CD4-positive, alpha-beta T cell treated with Interleukin-17A for 1 hour (primary cell): ENCODE measurements at places on chromosomes 1 and 21.

GRCh38 chr1:176225911-176226310 lies 18.8 kb upstream of the COP1 start:
- DNase-seq, result no peak

- peak; percentile 23 for DNase-seq
These were observed 5.4 kb downstream of the JUN start for GRCh38 chr1:58778385-58779000.

- DNase-seq, result no peak
These were observed 14.3 kb upstream of the GPR52 start for GRCh38 chr1:174433451-174433850.

DNA sequence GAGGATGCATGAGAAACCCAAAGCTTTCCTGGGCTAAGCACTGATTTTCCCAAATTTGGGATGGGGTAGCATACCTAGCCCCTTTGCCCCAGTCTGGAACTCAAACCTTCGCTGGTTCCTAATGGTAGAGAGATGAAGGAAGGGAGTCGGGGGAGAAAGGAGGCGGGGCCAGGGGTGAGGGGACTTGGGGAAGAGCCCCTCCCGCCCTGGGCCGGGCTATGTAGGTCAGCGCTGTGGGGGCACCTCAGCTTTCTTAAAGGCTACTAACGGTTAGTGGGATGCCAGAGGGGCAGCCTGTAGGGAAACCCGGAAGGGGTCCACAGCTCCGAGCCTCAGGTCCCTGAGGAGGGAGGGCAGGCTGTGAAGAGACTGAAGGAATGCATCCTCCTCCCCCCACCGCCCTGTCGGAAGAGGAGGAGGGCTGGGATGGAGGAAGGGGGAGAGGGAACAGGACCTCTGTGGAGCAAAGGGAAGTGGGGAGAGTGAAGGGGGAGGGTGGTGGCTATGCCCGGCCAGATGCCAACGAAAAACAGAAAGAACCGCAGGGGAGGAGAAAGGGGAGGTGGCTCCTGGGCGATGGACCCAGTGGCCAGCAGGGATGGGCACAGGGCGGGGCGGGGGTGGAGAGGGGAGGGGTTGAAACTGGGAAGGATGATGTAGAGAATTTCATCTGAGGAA lies 1.3 kb downstream of the CADM3 start:
- DNase-seq, result no peak

DNA sequence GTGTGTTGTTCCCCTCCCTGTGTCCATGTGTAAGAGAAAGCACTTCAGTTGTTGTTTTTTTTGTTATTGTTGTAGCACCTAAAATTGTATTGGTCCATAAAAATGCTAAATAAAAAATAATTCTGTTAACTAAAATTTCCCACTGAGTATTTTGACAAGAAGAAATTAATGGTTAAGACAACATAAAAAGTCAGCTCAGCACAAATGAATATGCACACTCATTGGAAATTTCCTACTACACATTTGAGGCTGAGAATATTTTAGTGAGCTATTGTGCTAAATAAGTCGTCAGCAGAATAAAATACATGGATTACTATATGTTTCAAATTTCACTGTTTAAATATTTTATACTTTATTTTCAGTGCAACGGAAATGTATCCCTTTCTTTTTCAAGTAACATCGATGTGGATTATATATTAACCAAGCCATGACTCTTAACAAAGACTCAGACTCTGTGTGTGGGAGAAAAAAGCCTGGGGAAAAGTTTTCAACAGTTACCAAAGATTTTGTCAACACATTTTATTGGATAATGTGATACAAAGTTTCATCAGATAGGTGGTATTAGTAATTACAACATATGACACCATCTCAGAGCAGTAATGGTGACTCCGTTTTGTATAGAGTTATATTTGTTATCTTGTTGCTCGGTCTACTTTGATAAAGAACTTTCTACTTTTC lies 63.4 kb downstream of the LYPLAL1 start:
- DNase-seq, result no peak

DNA sequence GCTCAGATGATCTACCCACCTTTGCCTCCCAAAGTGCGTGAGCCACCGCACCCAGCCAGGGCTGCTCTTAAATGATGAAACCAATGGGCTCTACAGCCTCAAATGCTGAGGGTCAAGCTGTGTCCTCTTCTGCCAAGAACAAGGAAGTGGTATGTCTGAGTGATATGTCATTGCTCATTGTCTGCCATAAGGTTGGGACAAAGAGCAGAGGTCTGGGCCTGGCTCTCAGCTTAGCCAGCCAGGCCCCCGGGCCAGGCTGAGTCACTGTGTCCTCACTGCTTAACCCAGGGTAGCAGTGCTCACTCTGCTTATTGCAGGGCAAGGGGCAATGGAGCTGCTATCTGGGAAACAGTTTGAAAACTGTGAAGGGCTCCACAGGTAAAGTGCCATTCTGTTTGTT lies 8.3 kb upstream of the ETS2 start:
- DNase-seq, result no peak

GRCh38 chr1:88768816-88769215 lies 84.7 kb downstream of the PKN2 start:
- no peak for DNase-seq

GRCh38 chr1:26265405-26265804 lies 14.5 kb upstream of the SH3BGRL3 start:
- DNase-seq, result no peak

DNA sequence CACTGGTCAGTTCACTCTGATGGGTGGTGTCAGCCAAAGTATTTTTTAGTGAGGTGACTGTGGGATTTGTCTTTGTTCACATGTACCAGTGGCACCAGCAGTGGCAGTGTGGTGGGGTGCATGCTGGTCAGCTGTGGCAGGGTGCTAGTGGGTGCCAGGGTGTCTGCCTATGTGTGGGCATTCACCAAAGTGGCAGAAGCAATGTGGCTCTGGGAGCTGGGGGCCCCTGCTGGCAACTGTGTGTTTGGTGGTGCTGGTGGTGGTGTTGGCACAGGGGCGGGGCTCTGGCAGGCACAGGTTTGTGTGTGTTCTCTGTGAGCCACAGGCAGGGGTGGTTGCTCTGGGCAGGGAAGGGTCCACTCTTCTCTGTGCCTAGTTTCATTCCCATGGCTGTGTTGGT lies 161.5 kb downstream of the CENPF start:
- DNase-seq, result no peak

DNA sequence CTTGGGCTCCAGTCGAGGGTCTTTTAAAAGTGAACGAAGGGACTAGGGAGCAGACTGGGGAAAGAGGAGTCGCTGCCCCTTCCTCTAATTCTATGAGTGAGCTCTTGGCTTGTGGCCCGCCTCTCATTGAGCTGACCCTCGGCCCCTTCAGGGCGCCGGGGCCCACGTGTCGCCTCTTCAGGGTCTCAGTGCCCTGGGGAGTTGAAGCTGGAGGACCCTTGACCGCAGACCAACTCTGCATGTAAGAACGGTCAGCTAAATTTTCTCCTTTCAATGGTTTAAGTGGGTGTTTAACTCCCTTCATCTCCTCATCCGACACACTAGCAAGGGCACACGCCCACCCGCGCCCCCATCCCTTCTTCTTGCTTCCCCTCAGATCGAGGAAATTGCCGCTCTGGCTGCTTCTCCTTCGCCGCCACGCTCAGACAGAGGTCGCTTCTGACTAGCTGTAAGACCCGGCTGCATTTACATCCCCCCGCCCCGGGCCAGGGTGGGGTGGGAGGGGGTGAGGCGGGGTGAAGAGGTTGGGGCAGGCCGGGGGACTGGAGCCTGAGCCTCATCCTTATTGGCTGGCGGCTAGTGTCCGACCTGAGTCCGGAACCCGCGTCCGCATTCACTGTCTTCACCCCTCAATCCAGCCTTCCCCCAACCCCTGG lies 10.9 kb downstream of the NR5A2 start:
- no peak for DNase-seq

- DNase-seq, result no peak
These were observed 14.1 kb downstream of the INPP5B start for GRCh38 chr1:37932759-37933158.

DNA sequence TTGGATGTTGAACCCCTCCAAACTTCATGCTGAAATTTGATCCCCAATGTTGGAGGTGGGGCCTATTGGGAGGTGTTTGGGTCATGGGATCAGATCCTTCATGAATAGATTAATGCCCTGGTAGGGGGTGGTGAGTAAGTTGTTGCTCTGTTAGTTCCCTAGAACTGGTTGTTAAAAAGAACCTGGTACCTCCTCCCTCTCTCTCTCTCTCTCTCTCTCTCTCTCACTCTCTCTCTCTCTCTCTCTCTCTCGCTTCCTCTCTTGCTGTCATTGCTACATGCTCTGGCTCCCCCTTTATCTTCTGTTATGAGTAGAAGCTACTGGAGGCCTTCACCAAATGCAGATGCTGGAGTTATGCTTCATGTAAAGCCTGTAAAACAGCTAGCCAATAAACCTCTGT lies 498.2 kb upstream of the NR5A2 start:
- DNase-seq, result no peak

GRCh38 chr1:204446413-204447111 lies 34.9 kb upstream of the PPP1R15B start:
- DNase-seq, result peak; percentile 86

DNA sequence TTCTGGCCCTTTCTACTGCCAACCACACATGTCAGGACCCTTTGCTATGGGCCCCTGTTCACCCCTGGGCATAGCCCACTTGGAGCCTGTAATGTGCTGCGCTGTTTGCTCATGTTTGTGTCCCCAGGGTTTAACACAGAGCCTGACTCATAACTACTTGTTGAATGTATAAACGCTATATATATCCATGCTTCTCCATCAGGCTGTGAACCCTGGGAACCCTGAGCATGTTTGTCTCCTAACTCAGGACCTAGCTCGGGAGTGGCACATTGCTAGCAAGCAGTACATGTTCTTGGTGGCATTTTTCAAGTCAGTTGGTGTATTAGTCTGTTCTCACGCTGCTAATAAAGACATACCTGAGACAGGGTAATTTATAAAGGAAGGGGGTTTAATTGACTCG lies 8.0 kb downstream of the OLFML3 start:
- DNase-seq, result no peak

DNA sequence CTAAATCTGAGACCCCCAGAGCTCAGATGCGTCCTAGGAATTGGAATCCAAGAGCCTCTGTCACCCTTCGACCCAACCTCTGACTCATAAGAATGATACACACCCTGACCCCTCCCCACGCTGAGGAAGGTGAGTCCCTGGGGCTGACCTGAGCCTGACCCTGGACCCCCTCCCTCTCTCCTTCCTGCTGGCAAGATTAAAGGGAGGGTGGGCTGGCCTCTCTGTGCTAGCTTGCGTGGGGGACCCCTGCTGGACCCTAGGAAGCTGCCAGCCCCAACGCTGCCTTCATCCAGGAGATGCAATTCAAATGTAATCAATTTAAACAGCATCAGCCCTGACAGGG lies 627 bp downstream of the PLEKHA6 start:
- DNase-seq, result no peak

DNA sequence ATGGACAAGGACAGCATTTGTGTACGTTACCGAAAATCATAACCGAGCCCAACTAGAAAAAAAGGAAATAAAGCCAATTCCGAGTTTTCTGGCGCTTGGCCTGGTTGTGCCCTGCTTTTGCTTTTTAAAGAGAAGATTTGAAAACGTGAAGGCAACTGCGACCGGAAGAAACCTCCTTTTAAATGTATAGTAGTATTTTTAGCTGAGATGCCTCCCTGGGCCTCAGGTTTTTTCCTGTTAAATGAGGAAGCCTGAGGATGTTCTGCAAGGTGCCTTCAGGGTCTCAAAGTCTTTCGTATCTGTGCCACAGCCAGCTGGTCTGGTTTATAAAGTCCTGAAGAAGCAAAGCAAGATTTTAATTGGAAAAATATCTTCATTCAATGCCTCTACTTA lies 371 bp upstream of the ODF2L start:
- DNase-seq, result no peak

GRCh38 chr1:231731268-231731667 lies 104.7 kb downstream of the DISC1 start:
- no peak for DNase-seq

DNA sequence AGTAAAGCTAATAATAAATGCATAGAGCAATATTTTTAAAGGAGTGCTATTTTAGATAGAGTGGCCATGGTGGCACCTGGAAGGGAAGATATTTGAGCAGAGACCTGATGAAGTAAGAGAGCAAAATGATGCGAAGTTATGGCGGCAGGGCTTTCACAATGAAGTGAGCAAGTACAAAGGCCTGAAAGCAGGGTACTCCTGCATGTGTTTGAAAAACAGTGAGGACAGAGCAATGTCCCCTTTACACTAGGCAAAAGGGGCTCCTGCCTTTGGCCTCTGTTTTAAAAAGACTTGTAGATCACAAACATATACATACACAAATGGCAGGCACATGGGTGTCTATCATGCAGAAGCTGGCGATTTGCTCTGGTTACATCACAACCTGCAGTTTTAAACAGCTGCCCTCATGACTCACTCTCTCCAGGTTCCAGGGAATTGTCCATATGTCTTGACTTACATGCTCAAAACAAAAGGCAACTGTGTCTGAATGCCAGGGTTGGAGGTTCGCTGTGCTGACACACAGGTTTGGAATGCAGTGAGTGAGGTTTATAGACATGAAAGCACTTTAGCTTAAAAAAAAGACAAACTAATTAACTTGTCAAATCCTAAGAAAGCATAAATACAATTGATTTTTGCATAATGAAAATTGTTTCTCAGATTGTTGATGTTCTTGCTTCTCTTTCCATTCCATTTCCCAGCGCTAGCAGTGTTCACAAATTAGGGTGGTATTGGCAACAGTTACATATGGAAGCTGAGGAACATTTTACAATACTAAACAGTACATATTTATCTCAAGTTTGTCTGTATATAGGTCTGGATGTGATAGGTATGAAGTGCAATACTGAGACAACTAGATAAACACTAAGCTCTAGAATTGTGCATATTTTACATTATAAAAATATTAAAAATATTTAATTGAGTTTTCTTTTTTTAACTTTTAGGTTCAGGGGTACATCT lies 313.9 kb downstream of the BARHL2 start:
- DNase-seq, result no peak

GRCh38 chr1:115555446-115555845 lies 86.3 kb upstream of the VANGL1 start:
- DNase-seq, result no peak

GRCh38 chr1:23263380-23263887 lies 46.1 kb upstream of the HTR1D start:
- no peak for DNase-seq

DNA sequence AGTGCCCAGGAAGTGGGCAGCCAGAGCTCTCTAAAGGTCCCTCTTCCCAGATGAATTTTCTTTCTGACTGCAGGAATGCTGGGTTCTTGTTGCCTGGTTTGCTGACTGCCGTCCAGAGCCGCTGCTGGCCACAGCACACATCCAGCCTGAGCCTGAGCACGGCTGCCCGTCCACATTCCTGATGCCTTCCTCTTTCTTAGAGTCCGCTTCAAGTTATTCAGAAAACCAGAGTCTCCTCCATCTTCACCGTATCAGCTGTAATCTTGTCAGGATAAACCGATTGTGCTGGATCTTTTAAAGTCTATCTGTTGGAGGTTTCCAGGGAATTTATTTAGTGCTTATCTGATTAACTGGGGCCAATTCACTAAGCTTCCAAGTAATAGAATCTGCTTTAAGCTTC lies 84.8 kb upstream of the BCAR3 start:
- no peak for DNase-seq
